Activated T-helper 1 cell treated with Interleukin-2 at 50 U/mL for 16 hours (primary cell): ENCODE measurements at places on chromosomes 3 and 15.

DNA sequence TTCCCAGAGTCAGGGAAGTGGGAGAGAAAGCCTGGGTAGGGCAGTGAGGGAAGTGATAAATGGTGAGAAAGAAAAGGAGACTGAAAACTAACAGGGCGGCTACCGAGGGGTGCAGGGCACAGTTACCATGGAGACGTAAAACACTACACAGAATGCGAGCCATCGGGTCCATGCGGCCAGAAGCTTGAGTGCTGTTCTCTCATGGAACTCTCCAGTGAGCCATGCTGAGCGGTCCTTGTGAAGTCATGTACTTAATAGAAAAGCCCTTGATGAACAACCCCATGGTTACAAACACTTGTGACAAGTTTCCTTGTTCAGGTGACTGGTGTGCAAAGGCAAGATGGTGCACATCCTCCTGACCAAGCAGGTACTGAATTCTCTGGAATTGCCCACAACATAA is 3.7 kb upstream of the PLA2G4F start:
- no peak for DNase-seq

GRCh38 chr15:38130205-38130567 is 122.5 kb upstream of the SPRED1 start:
- no peak for DNase-seq

DNA sequence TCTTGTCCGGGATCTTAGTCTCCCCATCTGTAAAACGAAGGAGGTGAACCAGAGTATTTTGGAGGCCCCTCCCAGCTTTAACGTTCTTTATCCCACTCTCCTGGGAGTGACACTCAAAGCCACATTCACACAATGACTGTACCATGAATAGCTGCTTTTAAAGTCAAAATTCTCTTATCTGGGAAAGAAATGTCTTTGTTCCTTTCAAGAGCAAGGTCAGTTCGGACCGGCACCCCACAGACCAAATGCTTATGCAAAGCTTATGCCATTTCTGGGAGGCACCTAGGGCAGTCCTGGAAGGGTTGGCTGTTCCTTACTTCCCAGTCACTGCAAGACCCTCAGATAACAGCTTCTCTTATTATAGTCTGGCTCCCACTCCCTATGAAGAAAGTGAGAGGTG is 53.5 kb upstream of the WNT5A start:
- DNase-seq: no peak

DNA sequence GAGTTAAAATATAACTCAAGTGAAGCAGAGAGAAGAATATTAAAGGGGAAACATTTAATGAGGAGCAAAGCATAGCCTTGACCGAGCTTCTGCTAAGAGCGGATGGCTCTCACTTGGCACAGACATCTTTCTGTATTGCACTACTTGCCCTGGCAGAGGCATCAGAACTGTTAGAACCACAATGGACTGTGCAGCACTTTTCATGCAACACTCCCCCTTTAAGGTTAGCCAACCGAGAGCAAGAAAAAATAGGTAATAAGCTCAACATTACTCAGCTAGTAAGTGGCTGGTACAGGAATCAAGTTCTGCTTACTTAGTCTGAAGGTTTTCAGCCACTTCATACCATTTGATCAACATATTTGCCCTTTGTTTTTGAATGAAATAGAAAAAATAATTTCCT is 33.7 kb downstream of the CRTC3 start:
- no peak for DNase-seq

DNA sequence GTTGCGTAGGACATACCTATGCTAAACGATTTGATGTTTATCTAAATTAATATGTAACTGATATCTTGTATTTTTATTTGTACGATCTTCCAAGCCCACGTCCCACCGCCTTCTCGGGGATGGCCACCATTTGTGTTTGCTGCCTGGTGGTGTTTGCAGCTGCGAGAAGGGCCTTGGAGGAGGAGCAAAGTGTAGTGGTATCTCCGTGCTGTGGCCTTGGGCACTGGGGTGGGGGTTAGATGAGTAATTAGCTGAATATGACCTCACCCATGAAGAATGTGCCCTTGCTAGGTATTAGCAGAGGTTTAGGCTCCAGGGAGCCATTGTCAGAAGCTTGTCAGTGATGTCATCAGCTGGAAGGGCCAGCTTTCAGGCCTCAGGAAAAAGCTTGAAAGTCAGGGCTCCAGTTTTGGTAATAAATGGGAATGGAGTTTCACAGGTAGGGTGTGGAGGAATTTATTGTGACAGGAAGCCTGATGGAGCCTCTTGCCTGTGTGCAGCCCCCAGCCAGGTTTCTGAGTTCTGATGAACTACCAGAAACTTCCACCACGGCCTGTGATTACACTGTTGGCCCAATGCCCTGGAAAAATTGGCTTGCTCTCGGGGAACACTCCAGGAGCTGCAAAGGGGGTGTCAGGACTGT is 41.0 kb downstream of the FLNB start:
- DNase-seq: no peak
